ENCODE measurements at places on chromosomes 4 and X. TPM values are rescaled to one million over a fixed set of nuclear protein-coding genes. Genes with fewer than 3 reads are reported as not detected.

The PHKA1 gene
- 4.8 TPM for total RNA-seq

The LUZP4 gene
- total RNA-seq, result not detected

The ADRA2C gene
- 0.54 TPM for total RNA-seq

The PNMA6A gene
- 4.6 TPM for total RNA-seq

The ZNF732 gene
- not detected for total RNA-seq

The SYNPO2 gene
- 0.27 TPM for total RNA-seq

The SLC34A2 gene
- total RNA-seq, result not detected

The PFKFB1 gene
- 0.27 TPM for total RNA-seq

The XKRX gene
- total RNA-seq, result under 0.01 TPM

The FNIP2 gene
- total RNA-seq, result 9.4 TPM

The CFP gene
- total RNA-seq, result 23.7 TPM

The FRMPD3 gene
- total RNA-seq, result not detected

The VEGFD gene
- not detected for total RNA-seq

The RNF175 gene
- not detected for total RNA-seq

The PAGE5 gene
- not detected for total RNA-seq

The NOX1 gene
- total RNA-seq, result not detected

The SLITRK2 gene
- total RNA-seq, result under 0.01 TPM

The NRK gene
- not detected for total RNA-seq

The SEC24D gene
- total RNA-seq, result 16.2 TPM

The DOK7 gene
- total RNA-seq, result under 0.01 TPM

The PCDH10 gene
- under 0.01 TPM for total RNA-seq

The RBM46 gene
- total RNA-seq, result under 0.01 TPM

The NKX6-1 gene
- under 0.01 TPM for total RNA-seq

The PCDH7 gene
- under 0.01 TPM for total RNA-seq

The MBNL3 gene
- total RNA-seq, result 31.8 TPM

The GYG2 gene
- total RNA-seq, result 1.6 TPM

The CXCL8 gene
- 16.4 TPM for total RNA-seq

The TMEM150C gene
- total RNA-seq, result 8.6 TPM

The PLAC8 gene
- total RNA-seq, result 205 TPM

The PIGA gene
- 15.6 TPM for total RNA-seq

The CITED1 gene
- total RNA-seq, result not detected

The RPS6KA3 gene
- 41.5 TPM for total RNA-seq

The VSIG4 gene
- total RNA-seq, result 0.27 TPM

The CLNK gene
- 0.27 TPM for total RNA-seq

The CTAG1A gene
- not detected for total RNA-seq

The PCDH18 gene
- total RNA-seq, result under 0.01 TPM

The GSX2 gene
- not detected for total RNA-seq

The HOPX gene
- 134 TPM for total RNA-seq

The HTR2C gene
- total RNA-seq, result under 0.01 TPM

The CT45A2 gene
- total RNA-seq, result not detected

The TMEM154 gene
- total RNA-seq, result 2.2 TPM

The DIPK2B gene
- under 0.01 TPM for total RNA-seq

The EDNRA gene
- not detected for total RNA-seq

The PRSS12 gene
- total RNA-seq, result not detected

The GAGE2A gene
- not detected for total RNA-seq

The HTN3 gene
- not detected for total RNA-seq

The CORIN gene
- under 0.01 TPM for total RNA-seq

The TSPAN7 gene
- total RNA-seq, result 2.4 TPM

The PNMA6F gene
- not detected for total RNA-seq
